ENCODE measurements at places on chromosomes 11 and 22.

- no peak for DNase-seq
These were observed 6.2 kb downstream of the ME3 start for GRCh38 chr11:86666193-86666592.

DNA sequence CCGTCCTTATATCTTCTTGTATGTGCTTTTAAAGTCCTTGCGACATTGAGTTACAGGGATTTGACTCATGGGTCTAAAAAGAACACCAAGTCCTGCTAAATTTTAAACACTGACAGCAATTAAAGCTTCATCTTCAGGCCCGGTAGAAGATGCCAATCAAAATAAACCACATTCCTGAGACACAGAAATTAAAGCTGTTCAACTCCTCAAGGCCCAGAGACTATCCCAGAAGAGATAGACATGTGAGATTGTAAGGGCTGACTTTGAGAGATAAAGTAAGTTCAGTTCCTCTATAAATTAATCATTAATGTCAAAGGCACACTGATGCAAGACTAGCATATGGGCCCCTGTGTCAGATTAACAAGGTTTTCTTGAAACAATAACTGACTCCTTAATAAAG, 49.8 kb downstream of the OSBPL5 start:
- no peak for DNase-seq

- DNase-seq, result no peak
These were observed 22.1 kb upstream of the BDNF start for GRCh38 chr11:27722117-27722952.

GRCh38 chr11:38156495-38157146, 1558.6 kb upstream of the RAG2 start:
- DNase-seq, result no peak

- no peak for DNase-seq
These were observed 8.6 kb downstream of the CFL1 start for GRCh38 chr11:65849366-65849765.

- no peak for DNase-seq
These were observed 4.9 kb downstream of the TCP11L1 start for GRCh38 chr11:33044285-33044756.

GRCh38 chr11:130729678-130730300, 186.5 kb downstream of the SNX19 start:
- no peak for DNase-seq

DNA sequence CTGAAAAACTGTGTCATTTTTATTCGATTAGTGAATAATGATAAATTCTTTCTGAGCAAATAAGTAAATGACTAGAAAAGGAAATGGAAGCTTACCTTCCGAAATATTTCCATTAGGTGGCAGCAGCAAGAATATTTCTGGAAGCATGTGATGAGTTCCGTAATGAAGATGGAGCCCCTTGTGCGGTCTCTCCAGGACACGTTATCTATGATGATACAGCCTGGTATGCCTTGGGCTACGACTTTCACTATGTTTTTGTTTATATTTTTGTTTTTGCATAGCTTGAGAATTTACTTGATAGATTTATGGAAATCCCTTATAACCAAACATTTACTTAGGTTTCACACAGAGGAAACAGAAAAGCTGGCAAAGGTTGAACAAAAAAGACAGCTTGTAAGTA, 25.7 kb downstream of the CASP5 start:
- no peak for DNase-seq

DNA sequence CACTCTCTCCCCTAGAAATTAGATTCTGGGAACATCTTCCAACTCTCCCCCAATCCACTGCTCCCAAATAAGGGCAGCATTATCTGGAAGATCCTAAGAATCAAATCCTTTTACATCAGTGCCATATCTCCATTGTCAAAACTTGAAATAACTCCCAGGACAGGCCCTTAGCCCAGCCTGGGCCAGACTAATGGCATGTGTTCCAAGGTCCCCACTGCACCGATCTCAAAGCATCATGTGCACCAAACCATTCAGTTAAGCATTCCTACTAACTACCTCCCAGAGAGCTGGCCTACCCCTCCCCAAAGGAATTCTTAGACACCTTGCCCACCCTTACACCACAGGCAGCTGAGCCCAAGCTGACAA, 44.2 kb upstream of the POU2AF1 start:
- DNase-seq, result no peak

- DNase-seq, result no peak
These were observed 10.8 kb downstream of the CRYBA4 start for GRCh38 chr22:26632422-26633155.

- DNase-seq, result no peak
These were observed 81.4 kb upstream of the PARVA start for GRCh38 chr11:12295943-12296342.

DNA sequence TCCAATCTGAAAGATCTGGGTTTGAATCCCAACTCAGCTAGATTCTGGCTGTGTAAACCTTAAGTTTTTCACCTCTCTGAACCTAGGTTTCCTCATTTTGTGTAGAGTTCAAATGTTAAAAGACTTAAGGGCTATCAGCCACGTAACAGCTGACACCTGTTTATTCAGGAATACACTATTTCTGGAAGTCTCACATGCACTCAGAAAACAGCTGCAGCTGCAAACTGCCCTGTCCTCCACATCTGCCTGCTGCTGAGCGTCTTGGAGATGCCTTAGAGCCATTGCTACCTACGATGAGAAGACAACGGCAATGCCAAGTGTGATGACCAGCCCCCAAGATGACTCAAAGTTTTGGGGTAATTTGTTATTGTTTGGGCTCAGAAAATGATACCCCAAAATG, 6.7 kb upstream of the TRIM44 start:
- DNase-seq, result no peak

DNA sequence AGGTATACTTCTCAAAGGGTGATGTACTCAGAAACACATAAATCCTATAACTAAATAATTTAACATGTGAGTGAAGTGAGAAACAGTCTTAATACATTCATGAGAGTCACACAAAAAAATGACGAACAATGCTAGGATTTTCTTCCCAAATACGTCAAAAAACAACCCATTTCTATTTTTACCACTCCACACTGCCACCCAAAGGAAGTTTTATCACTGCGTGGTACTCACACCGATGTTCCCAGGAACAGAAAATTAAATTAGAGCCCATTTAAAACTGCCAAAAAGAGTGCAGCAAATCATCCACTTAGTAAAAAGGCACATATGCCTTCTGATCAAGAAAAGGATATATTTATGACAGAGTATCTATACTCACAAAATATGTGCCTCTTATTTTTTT, 710.9 kb upstream of the FAT3 start:
- DNase-seq, result no peak

DNA sequence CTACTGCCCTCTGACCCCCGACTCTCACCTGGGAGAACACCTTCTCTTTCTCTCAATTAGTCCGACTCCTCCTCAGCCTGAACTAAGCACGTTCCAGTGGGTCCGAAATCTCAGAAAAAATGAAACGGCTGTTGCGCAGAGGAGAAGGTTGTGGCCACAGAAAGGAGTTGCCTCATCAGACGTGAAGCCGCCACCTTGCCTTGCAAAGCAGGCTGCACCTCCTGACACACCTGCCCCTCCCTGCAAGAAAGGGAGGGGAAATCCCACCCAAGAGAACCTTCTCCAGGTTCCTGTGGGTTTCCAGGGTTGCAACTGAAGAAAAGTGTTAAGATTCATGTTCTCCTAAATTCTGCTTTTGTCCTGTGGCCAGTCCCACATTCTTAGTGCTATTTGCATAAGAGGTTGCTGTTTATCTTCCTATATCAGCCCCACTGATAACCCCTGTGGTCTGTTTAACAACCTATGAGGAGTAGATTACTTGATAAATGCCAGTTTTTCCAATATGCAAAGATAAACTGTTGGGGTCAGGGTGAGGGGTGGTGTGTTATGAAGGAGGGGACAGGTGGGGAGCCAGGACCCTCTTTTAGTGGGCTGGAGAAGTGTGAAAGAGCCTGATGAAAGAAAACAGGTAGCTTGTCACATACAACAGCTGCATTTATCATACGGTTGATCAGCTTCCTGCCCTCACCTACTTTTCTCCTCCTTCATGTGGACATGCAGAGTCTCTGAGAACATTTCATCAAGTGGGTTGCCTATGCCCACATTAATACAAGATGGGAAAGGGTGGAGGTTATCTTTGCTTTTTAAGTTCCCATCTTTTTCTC, 18.2 kb downstream of the ZBTB16 start:
- DNase-seq, result no peak

DNA sequence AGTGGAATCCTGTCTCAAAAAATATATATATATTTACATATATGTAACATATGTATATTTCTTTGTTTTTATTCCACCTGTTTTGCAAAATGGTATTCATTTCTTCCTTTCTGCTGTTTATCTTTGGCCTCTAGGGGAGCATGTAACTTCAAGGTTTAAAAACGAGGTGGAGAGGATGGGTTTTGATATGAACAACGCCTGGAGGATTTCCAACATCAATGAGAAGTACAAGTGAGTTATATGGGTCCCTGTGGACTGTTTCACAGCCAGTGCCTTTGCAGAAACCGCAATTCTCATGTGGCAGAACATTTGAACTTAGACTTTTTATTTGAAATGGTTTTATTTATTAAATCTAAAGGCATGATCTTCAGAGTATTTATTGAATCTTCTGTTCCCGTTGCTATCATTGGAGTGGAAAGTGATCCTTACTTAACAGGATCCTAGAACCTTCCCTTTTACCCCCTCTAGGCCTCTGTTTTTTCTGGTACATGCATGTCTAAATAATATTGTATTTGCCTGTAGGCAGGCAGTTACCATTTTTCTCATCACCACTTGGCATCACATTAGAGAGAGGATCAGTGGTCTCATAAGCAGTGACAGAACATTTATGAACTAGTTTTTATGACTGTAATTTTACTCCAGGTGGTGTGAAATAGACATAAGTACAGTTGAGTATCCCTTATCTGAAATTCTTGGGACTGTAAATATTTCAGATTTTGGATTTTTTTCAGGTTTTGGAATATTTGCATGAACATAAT, 81.5 kb upstream of the HORMAD2 start:
- DNase-seq, result no peak

DNA sequence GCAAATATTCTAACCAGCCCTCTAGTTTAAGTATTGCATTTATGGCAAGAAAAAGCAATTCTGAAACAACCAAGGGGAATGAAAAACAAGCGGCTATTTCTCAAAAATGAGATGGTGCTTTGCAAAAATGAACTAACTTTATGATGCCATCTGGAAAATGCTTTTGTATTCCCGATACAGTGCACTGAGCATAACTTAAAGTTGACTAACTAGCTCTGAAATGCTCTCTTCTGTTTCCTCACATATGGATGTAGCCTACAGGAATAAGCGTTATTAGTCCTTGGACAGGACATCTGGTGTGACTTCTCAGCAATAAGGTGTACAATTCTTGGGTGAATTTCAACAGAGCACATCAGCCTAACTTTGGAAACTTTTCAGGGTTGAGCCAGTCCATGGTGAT, 228.2 kb upstream of the DDI1 start:
- DNase-seq, result no peak

DNA sequence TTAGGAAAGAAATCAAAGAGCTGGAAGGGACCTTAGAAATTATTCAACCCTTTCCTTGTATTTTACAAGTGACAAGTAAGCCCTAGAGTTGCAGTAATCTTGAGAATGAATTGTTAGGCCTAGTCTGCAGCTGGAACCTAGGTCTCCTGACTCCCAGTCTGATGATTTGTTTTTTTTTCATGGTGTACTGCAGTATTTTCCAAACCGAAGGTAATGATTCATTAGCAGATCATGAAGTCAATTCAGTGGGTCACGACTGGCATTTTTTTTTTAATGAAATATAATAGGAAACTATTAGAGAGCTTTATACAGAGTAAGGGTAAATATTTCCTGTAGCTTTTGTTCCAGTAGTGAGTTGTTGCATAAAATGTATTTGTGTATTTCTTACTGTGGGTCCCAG, 42.8 kb downstream of the EXT2 start:
- no peak for DNase-seq

DNA sequence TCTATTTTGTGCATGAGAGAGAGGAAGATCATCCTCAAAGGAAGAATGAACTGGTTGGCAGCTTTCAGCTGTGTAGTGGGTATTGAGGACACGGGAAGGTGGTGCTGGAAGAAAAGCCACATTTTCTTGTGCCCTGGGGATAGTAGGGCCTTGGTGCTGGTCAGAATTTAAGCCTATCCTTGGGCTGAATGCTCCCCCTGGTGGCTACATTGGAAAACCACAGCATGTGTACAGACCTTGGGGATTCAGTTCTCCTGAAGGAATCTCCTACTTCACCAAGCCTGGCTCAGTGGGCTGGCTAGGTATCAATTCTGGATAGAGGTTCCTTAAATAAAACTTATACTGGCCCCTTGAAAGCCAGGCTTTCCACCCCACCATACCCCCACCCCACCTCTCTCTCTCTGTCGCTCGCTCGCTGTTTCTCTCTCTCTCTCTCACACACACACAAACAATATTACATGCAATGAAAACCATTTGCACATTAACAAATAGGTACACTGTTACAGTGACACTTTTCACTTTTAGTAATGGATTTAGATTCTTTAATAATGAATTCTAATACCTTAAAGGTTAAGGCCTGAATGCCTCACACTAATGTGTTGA, 2.8 kb upstream of the OR51M1 start:
- DNase-seq, result peak; percentile 19

GRCh38 chr11:14938936-14939335, 33.2 kb downstream of the CALCA start:
- no peak for DNase-seq

- no peak for DNase-seq
These were observed 775.0 kb upstream of the LRRC4C start for GRCh38 chr11:42234451-42234951.

DNA sequence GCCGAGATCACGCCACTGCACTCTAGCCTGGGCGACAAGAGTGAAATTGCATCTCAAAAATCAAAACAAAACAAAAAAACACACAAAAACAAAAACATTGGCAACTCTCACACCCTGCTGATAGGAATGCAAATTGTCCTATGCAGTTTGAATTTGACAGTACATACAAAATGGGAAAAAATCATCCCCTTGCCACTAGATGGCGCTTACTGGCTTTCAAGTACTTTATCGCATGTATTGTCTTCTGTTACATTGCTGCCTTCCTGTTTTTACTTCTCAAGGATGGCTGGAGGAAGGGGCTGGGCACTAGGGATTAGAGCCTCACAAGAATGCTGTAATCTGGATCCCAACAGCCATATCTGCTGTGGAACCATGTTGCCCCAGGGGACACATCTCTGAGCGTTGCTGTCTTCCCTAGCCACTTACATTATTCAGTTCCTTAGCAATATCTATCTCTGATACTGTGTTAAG, 59.4 kb upstream of the A4GALT start:
- DNase-seq, result no peak

GRCh38 chr11:14636119-14636518, 7.5 kb upstream of the PDE3B start:
- no peak for DNase-seq

- no peak for DNase-seq
These were observed 98.8 kb downstream of the SNX19 start for GRCh38 chr11:130817330-130817944.

- no peak for DNase-seq
These were observed 47.8 kb downstream of the MRTFA start for GRCh38 chr22:40588726-40589125.

GRCh38 chr11:134044514-134045284, 24.2 kb upstream of the JAM3 start:
- DNase-seq, result no peak

- DNase-seq, result no peak
These were observed 183.5 kb upstream of the SORL1-AS1 start for GRCh38 chr11:121636081-121636799.
